ENCODE measurements at places on chromosomes 16 and 17.

DNA sequence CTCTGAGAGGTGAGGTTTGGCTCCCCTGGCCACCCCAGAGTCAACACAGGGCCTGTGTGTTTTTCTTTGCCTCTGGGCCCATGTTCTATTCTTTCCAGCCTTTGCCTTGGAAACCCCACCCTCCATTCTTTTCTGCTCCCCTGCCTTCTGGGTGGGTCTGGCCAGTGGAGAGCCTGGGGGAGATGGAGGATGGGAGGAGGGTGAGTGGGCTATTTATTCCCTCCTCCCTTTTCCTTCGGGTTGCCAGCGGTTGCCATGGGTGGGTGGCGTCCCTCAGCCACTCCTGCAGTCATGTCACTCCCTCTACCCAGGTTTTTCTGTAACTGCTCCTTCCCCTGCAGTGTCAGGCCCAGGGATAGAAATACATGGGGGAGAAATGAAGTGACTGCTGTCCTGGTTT, 15.5 kb downstream of the CMIP start:
- no peak for DNase-seq

DNA sequence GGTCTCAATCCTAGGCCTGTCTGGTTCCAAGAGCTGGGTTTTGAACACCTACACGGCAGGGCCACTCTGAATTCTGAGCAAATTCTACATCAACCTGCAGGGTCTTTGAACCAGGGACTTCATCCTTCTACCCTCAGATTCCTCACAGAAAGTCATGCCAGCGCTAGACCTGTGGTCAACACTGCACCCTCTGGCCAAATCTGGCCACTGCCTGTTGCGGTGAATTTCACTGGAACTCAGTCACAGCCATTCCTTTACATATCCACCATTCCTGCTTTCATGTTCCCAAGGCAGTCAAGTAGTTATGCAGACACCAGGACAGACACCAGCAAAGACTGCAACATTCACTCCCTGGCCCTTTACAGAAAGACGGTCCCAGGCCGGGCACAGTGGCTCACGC, 144.6 kb downstream of the C16orf95 start:
- no peak for DNase-seq

DNA sequence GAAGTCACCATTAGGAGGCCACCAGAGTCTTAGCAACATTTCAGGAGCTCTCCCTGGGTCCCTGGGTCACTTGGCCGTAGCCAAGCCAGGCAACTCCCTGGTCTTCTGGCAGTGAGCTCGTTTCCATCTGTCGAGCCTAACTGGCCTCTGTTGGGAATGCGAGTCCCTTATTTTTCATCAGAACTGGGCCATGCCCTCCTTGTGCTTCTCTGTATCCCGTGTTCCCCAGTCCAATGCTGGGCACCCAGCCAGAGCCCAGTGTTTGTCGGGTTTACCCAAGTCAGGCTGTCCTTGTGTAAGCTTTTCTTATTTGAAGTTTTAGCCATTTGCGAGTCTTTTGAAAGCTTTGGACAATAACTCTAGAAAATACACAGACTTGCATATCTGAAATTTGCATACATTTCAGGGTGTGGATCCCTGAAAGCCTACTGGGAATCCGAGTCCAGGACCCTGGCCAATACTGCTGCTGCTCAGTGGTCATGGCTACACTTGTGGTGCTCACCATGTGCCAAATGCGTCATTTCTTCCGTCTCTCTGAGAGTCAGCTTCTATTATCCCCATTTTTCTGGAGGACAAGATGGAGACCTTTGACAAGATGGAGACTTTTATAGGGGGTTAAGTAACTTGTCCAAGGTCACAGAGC, 81.6 kb upstream of the LGALS9 start:
- no peak for DNase-seq

DNA sequence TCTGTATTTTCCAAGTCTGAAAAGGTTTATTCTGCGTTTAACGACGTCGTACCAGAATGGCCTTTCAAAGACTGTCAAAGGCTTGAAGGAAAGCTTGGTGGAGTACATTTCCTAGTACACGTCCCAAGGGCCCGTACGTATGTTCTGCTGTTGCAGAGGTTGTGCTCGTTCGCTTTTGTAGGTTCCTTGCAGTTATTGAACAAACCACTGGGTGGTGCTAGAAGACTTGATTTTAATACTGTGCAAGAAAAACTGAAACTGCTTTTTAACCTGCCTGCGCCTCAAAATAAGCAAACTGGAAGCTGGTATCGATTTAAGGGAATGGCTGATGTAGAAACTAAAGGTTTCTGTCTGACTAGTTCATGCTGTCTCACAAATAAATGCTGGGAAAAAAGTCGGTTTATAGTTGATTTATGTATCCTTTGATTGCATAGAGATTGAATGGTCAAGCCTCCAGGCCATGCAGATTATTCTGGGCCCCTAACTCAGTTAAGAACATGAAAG, 54.6 kb downstream of the USP10 start:
- DNase-seq, result peak; percentile 56

DNA sequence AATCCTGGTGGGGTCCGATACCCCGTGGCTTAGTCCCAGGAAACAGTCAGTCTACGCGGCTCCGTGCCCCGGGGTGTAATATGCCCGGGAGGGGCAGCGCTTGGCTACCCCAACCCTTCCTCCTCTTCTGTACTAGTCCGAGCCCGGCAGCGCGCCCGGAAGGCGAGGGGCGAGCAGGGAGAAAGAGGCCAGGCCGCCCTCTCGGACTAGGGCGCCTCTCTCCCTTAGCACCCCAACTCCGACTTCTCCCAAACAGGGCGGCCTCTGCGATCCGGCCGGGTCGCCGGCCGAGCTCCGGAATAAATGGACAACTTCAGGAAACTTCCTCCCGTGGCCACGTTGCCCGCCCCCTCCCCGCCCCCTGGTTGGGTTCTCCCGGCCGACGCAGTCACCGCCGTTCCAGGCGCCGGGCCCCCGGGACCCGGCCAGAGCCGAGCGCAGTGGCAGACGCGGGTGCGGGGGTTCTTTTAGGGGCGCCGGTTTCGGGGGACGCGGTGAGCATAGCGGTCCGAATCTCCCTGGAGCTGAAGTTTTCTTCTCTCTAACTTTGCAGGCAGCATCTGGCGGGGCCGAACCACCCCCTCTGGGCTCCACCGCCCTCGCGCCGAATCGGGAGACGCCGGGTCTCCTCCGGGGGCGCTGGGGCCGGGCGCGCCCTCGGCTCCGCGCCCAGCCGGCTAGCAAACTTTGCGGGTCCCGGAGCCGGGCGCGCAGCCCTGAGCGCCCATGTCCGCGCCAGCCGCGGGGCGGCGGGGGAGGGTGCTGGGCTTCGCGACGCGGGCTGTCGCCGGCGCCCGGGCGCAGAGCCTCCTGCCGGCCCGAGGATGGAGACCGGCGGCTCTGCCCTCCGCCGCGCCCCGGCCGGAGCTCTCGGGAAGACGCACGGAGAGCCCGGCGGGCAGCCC, at the start of gene SDK2:
Gene SDK2, minus strand, starts transcription at position 301 of the 905 bp plus-strand sequence. CDS start 357 bp downstream, outside the sequence.
- DNase-seq, result peak; percentile 12

- no peak for DNase-seq
These were observed 13.7 kb downstream of the LIMD2 start for GRCh38 chr17:63686138-63686685.

DNA sequence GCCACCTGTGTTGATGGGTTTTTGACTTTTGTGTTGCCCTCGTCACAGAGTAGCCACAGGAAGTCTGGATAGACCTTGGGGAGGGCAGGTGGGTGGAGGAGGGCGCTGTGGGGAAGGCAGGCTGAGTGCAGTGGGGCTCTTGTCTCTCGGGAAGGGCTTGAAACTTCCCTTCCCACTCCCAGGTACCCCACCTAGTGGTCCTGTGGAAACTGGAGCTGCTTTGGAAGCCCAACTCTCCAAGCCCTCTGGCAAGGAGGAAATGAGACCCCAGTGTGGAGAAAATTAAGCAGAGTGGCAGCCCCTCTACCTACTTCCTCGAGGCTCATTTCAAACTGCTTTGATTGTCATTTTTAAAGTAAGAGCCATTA, 9.2 kb downstream of the CA5A start:
- DNase-seq, result no peak

- DNase-seq, result no peak
These were observed 8.1 kb downstream of the USP36 start for GRCh38 chr17:78832541-78832810.

DNA sequence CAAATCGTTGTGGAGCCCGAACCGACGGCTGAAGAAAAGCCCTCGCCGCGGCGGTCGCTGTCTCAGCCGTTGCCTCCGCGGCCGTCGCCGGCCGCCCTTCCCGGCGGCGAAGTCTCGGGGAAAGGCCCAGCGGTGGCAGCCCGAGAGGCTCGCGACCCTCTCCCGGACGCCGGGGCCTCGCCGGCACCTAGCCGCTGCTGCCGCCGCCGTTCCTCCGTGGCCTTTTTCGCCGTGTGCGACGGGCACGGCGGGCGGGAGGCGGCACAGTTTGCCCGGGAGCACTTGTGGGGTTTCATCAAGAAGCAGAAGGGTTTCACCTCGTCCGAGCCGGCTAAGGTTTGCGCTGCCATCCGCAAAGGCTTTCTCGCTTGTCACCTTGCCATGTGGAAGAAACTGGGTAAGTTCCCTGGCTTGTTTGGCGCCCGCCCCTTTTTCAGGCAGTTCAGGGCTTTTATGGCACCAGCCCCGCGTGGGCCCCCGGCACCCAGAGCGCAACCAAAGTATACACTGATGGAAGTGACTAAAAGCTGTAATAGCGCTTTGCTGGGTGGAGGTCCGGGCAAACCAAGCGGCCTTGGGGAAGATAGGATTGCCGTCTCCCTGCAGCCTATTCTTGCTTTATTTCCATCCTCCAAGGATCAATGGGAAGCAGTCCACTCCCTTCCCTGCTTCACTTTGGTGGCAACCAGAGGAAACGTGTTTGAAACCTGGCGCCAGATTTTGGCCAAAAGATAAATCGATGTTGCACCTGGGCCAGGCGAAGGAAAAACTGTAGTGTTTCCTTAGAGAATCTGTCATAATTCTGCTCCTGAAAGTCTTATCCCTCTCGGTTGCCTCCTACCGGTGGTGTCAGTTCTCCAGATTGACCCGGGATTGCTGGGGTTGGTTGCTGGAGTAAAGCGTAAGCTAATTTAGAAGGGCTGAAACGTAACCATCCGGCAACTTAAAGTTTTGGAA, 775 bp downstream of the PPM1D start:
- peak; percentile 72 for DNase-seq

- DNase-seq, result no peak
These were observed 15.1 kb upstream of the BBS2 start for GRCh38 chr16:56534847-56535383.

DNA sequence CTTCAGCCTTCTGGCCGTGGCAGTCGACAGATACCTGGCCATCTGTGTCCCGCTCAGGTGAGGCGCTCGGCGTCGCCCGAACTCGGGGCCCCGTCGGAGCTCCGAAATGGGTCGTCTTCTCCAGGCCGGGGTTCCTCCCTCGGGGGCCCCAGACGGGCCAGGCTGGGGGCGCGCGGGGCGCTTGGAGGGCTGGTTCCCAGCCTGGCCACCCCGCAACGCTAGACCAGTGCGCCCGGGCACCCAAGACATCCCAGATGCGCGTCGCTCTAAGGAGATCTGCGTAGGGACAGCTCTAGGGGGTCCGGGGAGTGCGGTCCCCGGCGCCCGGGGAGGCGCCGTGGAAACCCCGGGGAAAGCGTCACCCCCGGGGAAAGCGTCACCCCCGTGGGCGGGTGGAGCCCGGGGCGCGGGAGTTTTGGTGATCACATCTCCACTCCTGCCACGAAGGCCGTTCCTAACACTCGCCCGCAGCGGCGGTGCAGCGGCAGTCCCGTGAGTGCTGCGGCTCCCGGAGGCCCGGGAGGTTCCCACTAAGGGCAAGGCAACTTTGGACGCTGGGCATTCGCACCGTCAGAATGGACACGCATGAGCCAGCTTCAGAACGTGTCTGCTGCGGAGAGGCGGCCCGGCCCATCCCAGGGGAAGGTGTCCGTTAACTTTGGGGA, 729 bp downstream of the ADORA2B start:
- no peak for DNase-seq

GRCh38 chr16:82715833-82716232, 89.1 kb downstream of the CDH13 start:
- no peak for DNase-seq

DNA sequence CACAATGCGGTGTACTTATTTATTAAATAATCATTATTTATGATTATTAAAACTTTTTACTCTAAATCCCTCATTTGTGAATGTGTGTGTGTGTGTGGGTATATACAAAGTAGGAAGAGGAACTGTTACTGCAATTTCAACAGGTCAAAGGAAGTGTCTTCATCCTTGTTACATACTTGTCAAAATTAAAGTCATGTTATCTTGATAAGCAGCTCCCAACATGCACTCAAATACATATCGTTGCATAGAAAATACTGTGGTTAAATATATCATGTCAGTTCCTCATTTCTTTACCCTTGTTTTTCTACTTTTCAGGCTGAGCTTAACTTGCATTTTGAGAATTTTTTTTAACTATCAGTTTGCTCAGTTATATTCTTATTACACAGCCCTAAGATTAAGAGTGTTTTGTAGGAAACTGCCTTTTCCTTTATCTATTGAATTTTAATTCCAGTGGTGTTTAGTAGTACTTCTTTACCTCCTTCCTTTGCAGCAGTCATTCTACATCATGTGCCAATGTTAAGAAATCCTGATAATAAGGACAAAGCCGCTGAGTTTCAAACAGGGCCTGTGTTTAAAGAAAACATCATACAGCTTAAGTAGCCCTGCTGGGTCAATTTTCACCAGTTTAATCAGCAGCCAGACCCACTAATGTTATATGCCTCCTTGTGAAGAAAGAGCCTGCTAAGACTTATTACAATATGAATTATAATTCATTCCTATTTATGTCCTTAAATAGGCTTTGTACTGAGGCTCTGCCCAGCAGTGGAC, 7.2 kb downstream of the EFCAB5 start:
- DNase-seq, result no peak

DNA sequence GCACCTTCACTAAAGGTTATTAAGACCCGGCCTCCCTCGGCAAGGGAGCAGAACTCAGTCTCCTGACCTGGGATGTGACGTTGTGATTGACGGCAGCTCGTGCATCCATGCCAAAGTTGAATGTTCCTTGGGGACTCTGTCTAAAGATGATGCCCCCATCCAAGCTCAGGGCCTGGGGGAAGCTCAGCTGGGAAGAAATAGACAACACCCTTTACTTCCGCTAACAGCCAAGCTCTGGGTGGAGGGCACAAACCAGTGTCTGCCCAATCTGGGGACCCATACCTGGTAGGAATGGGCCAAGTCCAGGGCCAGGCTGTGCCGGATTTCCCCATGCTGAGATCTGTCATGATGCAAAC, 95.4 kb downstream of the RMI2 start:
- no peak for DNase-seq

- peak; percentile 19 for DNase-seq
These were observed 10.3 kb upstream of the ABCC12 start for GRCh38 chr16:48165961-48166578.

- DNase-seq, result no peak
These were observed 11.0 kb upstream of the CAMKK1 start for GRCh38 chr17:3903881-3904290.

- DNase-seq, result no peak
These were observed 300.2 kb downstream of the IRF8 start for GRCh38 chr16:86199182-86199581.
